ENCODE measurements at places on chromosomes 1 and 21. TPM values are rescaled to one million over a fixed set of nuclear protein-coding genes. Genes with fewer than 3 reads are reported as not detected.

Gene FLG2
- total RNA-seq, result not detected

Gene CD53
- not detected for total RNA-seq

Gene ATP5PO
- 134 TPM for total RNA-seq

Gene DPYD
- 24.1 TPM for total RNA-seq

Gene NBPF9
- total RNA-seq, result 19.1 TPM

Gene CLCA4
- total RNA-seq, result not detected

Gene HPCA
- not detected for total RNA-seq

Gene SPRR5
- not detected for total RNA-seq

Data from PC-9 (cell line).